ENCODE measurements at places on chromosomes 13 and 19. TPM values are rescaled to one million over a fixed set of nuclear protein-coding genes. Genes with fewer than 3 reads are reported as not detected.

GRCh38 chr19:46861691-46862502, 1.1 kb downstream of the ARHGAP35 start:
- H3K27me3 ChIP-seq = no peaks in the 10 kb centered on the region
- H3K4me3 ChIP-seq = peak overlapping the region; percentile 68
- no peaks in the 10 kb centered on the region for H3K36me3 ChIP-seq
- DNase-seq = no peak
- peaks cover 65% of the 10 kb centered on the region for H3K4me1 ChIP-seq
- peak overlapping the region; percentile 49 for H3K27ac ChIP-seq

- H3K27ac ChIP-seq = no peak overlapping the region
- H3K4me1 ChIP-seq = no peaks in the 10 kb centered on the region
- H3K36me3 ChIP-seq = no peaks in the 10 kb centered on the region
- no peak overlapping the region for H3K4me3 ChIP-seq
- H3K27me3 ChIP-seq = no peaks in the 10 kb centered on the region
These were observed 17.5 kb upstream of the PROZ start for GRCh38 chr13:113140677-113141600.

- no peaks in the 10 kb centered on the region for H3K36me3 ChIP-seq
- H3K27ac ChIP-seq = no peak overlapping the region
These were observed 13.6 kb downstream of the CCNA1 start for GRCh38 chr13:36445891-36446351.

GRCh38 chr19:1259876-1260748, 9.0 kb upstream of the CIRBP start:
- DNase-seq = no peak
- H3K27ac ChIP-seq = peak overlapping the region; percentile 87
- peak overlapping the region; percentile 78 for H3K4me3 ChIP-seq
- H3K4me1 ChIP-seq = peaks cover 75% of the 10 kb centered on the region

DNA sequence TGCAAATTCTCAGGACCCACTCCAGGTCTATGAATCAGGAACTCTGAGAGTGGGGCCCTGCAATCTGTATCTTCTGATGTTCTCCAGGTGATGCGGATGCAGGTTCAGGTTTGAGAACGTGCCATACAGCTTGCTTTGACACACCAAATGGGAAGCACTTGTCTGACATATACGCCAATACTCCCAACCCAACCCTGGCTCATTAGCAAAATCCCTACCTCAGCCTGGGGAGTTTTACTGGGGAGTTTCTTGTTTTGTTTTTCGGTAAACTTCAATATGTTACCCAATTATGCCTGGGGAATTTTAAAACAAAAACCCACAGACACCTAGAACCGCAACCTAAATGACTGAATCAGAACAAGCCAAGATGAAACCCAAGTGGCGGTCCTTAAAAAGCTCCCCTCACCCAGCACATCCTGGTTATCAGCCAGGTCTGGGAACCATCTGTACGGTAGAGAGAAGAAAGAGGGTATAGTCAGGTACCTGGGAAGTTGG, 41.2 kb downstream of the ABCC4 start:
- DNase-seq = no peak
- no peak overlapping the region for H3K4me3 ChIP-seq
- H3K27me3 ChIP-seq = no peaks in the 10 kb centered on the region
- no peaks in the 10 kb centered on the region for H3K4me1 ChIP-seq
- no peaks in the 10 kb centered on the region for H3K36me3 ChIP-seq

Gene MEDAG
- total RNA-seq = not detected

GRCh38 chr19:46887240-46887782, 26.5 kb downstream of the ARHGAP35 start:
- no peak for DNase-seq
- H3K27me3 ChIP-seq = no peaks in the 10 kb centered on the region
- H3K4me3 ChIP-seq = no peak overlapping the region
- no peaks in the 10 kb centered on the region for H3K36me3 ChIP-seq

Gene OR4F17
- not detected for total RNA-seq

Measured in CD4-positive, alpha-beta memory T cell (primary cell).